RWPE2 (cell line): ENCODE measurements at places on chromosomes 1 and 21.
A peak's percentile ranks its signal among the peaks of the same experiment; 100 is the strongest.

- no peaks in the 10 kb centered on the region for H3K27me3 ChIP-seq
- H3K36me3 ChIP-seq, result no peaks in the 10 kb centered on the region
- H3K4me1 ChIP-seq, result no peaks in the 10 kb centered on the region
- H3K4me3 ChIP-seq, result no peak overlapping the region
These were observed 328.4 kb downstream of the PLA2G4A start for GRCh38 chr1:187157115-187157514.

- no peak overlapping the region for H3K27ac ChIP-seq
- peaks cover 8% of the 10 kb centered on the region for H3K4me1 ChIP-seq
- DNase-seq, result no peak
- peaks cover 34% of the 10 kb centered on the region for H3K36me3 ChIP-seq
- H3K27me3 ChIP-seq, result no peaks in the 10 kb centered on the region
- H3K4me3 ChIP-seq, result no peak overlapping the region
These were observed 56.7 kb downstream of the PKN2 start for GRCh38 chr1:88740784-88741183.

- peak overlapping the region; percentile 62 for H3K4me3 ChIP-seq
- H3K4me1 ChIP-seq, result peaks cover 8% of the 10 kb centered on the region
- no peaks in the 10 kb centered on the region for H3K27me3 ChIP-seq
- no peak for DNase-seq
- H3K36me3 ChIP-seq, result peaks cover 43% of the 10 kb centered on the region
These were observed 471 bp downstream of the POLR3C start for GRCh38 chr1:145824499-145824842.

- no peaks in the 10 kb centered on the region for H3K4me1 ChIP-seq
- H3K27me3 ChIP-seq, result no peaks in the 10 kb centered on the region
- H3K4me3 ChIP-seq, result no peak overlapping the region
- H3K27ac ChIP-seq, result no peak overlapping the region
These were observed 19.7 kb upstream of the TMEM52 start for GRCh38 chr1:1938613-1939295.

DNA sequence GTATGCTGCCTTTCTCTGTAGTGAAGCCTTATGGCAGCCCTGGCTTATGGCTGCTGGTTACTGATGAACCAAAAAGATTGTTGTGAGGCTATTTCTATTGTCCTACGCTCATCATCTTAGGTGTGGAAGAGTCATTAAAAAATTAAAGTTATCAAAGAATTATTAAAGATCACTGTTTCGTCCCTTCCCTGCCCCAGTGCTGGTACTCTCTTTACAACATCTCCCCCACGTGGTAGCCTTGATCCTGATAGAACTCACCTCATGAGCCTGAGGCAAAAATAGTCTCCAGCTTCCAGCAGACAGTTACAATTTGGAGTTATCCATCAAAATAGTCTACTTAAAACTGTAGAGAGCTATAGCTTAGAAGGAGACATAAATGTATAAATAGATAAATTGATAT is 201.5 kb downstream of the S1PR1 start:
- H3K27ac ChIP-seq, result no peak overlapping the region
- no peaks in the 10 kb centered on the region for H3K4me1 ChIP-seq
- DNase-seq, result no peak
- H3K27me3 ChIP-seq, result peaks cover 9% of the 10 kb centered on the region
- H3K36me3 ChIP-seq, result no peaks in the 10 kb centered on the region
- H3K4me3 ChIP-seq, result no peak overlapping the region

DNA sequence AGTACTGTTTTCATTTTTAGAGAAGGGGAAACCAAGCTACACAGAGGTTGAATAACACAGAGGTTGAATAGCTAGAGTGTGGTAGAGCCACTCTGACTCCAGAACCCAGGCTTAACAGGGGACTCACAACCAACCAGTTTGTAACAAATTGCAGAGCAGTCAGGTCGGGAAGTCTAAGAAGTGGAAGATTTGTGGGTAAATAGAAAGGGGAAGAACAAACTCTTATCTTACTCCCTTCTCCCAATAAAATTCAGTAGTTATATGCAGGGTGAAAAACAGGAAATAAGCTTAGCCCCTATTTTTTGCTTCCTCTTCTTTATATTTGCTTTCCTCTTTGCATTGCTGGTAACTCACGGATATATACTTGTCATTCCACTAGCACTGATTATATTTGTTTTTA is 23.2 kb downstream of the CDC42 start:
- H3K36me3 ChIP-seq, result peaks cover 87% of the 10 kb centered on the region
- H3K4me3 ChIP-seq, result no peak overlapping the region
- no peaks in the 10 kb centered on the region for H3K27me3 ChIP-seq
- H3K4me1 ChIP-seq, result no peaks in the 10 kb centered on the region

- no peak overlapping the region for H3K4me3 ChIP-seq
- no peaks in the 10 kb centered on the region for H3K27me3 ChIP-seq
- DNase-seq, result no peak
- no peaks in the 10 kb centered on the region for H3K36me3 ChIP-seq
- peaks cover 12% of the 10 kb centered on the region for H3K4me1 ChIP-seq
These were observed 28.2 kb upstream of the HRNR start for GRCh38 chr1:152252157-152252556.

DNA sequence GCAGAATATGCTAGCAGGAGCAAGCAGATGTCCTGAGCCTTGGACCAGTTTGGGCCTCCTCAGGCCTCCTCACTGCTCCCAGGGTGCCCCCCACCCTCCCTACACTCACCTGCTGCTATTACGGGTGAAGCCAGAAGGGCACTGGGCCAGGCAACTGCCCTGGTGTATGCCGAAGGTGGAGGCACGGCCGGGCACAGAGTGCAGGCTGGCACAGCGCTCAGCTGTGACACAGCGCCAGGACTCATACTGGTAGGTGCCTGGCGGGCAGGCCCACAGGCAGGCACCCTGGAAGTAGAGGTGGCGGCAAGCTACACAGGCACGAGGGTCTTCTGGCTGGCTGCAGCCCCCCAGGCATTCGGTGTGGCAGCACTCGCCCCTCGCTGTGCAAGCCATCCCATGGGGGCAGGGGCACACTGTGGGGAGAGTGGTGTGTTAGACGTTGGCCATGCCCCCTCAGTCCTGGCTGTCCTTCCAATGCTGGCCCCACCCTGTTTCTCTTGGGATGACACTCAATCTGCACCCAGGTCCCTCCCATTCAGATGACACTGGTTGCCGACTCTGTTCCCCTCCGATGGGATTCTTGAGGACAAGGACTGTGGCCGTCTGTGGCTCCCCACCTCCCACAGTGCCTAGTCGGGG is 7.0 kb downstream of the INSRR start:
- no peaks in the 10 kb centered on the region for H3K27me3 ChIP-seq
- H3K4me3 ChIP-seq, result no peak overlapping the region
- no peaks in the 10 kb centered on the region for H3K36me3 ChIP-seq
- H3K27ac ChIP-seq, result no peak overlapping the region
- no peak for DNase-seq

GRCh38 chr1:203351037-203351625 is at the start of gene FMOD:
Gene FMOD (minus strand): TSS chr1:203351122. CDS start chr1:203348270, 2,852 bp downstream.
- H3K4me3 ChIP-seq, result no peak within 1 kb of the TSS
- DNase-seq, result no peak

DNA sequence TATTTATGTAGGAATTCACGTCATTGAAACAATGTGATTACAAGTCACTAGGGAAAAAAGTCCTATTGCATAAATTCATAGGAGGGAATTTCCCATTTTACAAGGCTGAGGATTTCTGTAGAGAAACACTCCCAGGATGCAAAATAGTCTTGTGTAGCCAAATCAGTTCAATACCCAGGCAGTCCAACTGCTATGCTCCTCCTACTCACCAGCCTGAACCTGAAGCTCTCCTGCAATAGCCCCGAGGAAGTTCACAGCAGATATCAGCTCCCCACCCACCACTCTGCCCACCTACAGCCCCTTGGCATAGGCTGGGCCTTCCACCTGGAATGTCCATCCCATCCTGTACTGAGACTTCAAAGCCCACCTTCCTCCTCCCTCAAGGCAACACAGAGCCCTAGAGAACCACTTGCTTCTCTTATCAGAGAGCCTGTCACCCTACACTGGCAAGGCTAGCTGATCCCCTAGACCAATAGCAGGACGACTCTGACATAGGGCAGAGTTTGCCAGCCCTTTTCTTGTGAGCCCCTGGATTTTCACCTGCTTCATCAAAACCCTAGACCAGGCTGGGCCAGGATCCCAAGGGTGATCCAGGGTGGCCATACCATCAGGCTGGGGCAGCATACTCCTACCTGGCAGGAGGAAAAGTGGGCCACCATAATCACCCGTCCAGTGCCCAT is 1.5 kb downstream of the LSS start:
- peaks cover 19% of the 10 kb centered on the region for H3K4me1 ChIP-seq
- DNase-seq, result peak; percentile 51
- peak overlapping the region; percentile 100 for H3K4me3 ChIP-seq
- peak overlapping the region; percentile 52 for H3K27ac ChIP-seq
- H3K36me3 ChIP-seq, result peaks cover 58% of the 10 kb centered on the region
- no peaks in the 10 kb centered on the region for H3K27me3 ChIP-seq

- H3K4me1 ChIP-seq, result peaks cover 2% of the 10 kb centered on the region
- no peak overlapping the region for H3K4me3 ChIP-seq
- H3K36me3 ChIP-seq, result no peaks in the 10 kb centered on the region
- H3K27ac ChIP-seq, result no peak overlapping the region
- no peak for DNase-seq
These were observed 86.4 kb downstream of the RGL1 start for GRCh38 chr1:183891158-183891856.

GRCh38 chr1:221719987-221720386 is 21.9 kb downstream of the DUSP10 start:
- no peak overlapping the region for H3K4me3 ChIP-seq
- H3K4me1 ChIP-seq, result peaks cover 7% of the 10 kb centered on the region
- no peak for DNase-seq
- H3K27me3 ChIP-seq, result no peaks in the 10 kb centered on the region
- H3K36me3 ChIP-seq, result no peaks in the 10 kb centered on the region

- H3K27ac ChIP-seq, result no peak overlapping the region
- no peak overlapping the region for H3K4me3 ChIP-seq
- DNase-seq, result no peak
- H3K27me3 ChIP-seq, result no peaks in the 10 kb centered on the region
- no peaks in the 10 kb centered on the region for H3K36me3 ChIP-seq
These were observed 5.3 kb upstream of the SDE2 start for GRCh38 chr1:226004396-226004795.

DNA sequence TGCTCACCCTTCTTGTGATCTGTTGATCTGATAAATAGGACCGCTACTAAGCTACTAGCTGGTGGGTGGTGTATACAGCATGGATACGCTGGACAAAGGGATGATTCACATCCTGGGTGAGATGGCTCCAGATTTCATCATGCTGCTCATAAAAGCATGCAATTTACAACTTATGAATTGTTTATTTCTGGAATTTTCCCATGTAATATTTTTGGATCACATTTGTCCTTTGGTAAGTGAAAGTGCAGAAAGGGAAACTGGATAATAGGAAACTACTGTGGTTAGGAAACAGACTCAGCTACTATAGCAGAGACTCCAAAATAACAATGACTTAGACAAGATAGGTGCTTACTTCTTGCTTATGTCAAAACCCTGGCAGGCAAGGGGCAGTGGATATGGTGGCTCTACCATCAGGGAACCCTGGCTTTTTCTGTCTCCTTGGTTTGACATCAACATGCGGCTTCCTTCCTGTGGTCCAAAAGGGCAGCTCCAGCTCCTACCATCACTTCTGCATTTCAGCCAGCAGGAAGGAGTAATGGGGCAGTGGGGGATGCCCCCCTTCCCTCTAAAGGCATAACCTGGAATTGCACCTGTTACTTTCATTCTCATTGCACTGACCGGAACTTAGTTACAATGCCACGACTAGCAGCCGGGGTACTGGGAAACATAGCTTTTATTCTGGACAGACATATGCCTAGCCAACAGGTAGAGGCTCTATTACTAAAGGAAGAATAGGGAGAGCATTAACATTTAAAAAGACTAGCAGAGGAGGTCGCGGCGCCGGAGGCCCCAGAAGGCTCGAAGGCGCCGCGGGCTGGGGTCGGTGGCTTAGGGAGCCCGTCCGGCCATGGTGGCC is 13.8 kb upstream of the AK2 start:
- DNase-seq, result peak; percentile 72
- peaks cover 26% of the 10 kb centered on the region for H3K4me1 ChIP-seq
- H3K36me3 ChIP-seq, result no peaks in the 10 kb centered on the region
- no peak overlapping the region for H3K4me3 ChIP-seq
- no peaks in the 10 kb centered on the region for H3K27me3 ChIP-seq

- H3K36me3 ChIP-seq, result no peaks in the 10 kb centered on the region
- no peak for DNase-seq
- no peak overlapping the region for H3K27ac ChIP-seq
- no peaks in the 10 kb centered on the region for H3K4me1 ChIP-seq
These were observed 69.6 kb upstream of the TIAM1 start for GRCh38 chr21:31413698-31414097.

GRCh38 chr1:30981172-30981571 is 72.6 kb upstream of the SDC3 start:
- peaks cover 80% of the 10 kb centered on the region for H3K36me3 ChIP-seq
- H3K27me3 ChIP-seq, result no peaks in the 10 kb centered on the region
- H3K4me1 ChIP-seq, result peaks cover 10% of the 10 kb centered on the region

GRCh38 chr1:232329103-232329813 is 300.7 kb downstream of the SIPA1L2 start:
- H3K4me1 ChIP-seq, result no peaks in the 10 kb centered on the region
- H3K27ac ChIP-seq, result no peak overlapping the region
- no peaks in the 10 kb centered on the region for H3K27me3 ChIP-seq
- H3K36me3 ChIP-seq, result no peaks in the 10 kb centered on the region
- no peak overlapping the region for H3K4me3 ChIP-seq

- H3K27me3 ChIP-seq, result no peaks in the 10 kb centered on the region
- H3K4me3 ChIP-seq, result no peak overlapping the region
- no peak for DNase-seq
- no peaks in the 10 kb centered on the region for H3K36me3 ChIP-seq
These were observed 23.6 kb upstream of the KCNJ6 start for GRCh38 chr21:37939838-37940237.

DNA sequence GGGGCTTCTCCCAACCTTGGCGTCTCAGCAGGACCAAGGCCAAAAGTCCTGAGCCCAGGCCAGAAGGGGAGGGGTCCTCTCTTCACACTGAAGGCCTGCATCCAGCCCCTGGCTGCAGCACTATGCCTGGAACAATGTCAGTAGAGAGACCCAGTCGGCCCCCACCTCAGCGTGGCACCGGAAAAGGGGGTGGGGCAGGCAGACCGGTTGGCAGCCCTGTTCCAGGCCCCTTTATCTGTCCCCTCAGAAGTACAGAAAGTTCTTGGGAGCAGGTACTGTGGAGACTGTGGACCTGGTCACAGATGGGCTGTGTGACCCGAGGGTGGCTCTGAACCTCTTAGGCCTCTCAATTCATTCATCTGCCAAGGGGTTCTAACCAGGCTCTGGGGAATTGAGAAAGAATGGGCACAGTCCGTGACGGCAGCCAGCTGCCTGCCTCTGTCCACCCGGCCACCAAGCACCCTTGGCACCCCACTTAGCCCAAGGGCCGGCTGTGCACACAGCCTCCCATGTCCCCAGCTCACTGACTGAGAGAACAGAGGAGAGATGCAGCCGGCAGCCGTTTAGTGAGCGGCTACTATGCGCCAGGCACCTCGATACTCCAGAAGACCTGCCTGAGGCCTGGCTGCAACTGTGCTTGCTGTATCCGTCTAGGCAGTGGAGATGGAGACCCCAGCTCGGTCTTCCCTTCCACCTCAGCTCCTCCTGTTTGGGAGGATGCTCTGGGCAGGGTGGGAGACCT is 23.9 kb downstream of the RUNX3 start:
- H3K27me3 ChIP-seq, result no peaks in the 10 kb centered on the region
- no peak overlapping the region for H3K27ac ChIP-seq
- H3K4me1 ChIP-seq, result no peaks in the 10 kb centered on the region
- no peaks in the 10 kb centered on the region for H3K36me3 ChIP-seq
- DNase-seq, result peak; percentile 54
- no peak overlapping the region for H3K4me3 ChIP-seq

GRCh38 chr1:10074059-10074851 is 41.5 kb downstream of the UBE4B start:
- DNase-seq, result peak; percentile 74
- H3K4me1 ChIP-seq, result peaks cover 11% of the 10 kb centered on the region
- H3K4me3 ChIP-seq, result no peak overlapping the region
- no peaks in the 10 kb centered on the region for H3K36me3 ChIP-seq
- peak overlapping the region; percentile 80 for H3K27ac ChIP-seq
